ENCODE measurements at places on chromosomes 16 and 17.

DNA sequence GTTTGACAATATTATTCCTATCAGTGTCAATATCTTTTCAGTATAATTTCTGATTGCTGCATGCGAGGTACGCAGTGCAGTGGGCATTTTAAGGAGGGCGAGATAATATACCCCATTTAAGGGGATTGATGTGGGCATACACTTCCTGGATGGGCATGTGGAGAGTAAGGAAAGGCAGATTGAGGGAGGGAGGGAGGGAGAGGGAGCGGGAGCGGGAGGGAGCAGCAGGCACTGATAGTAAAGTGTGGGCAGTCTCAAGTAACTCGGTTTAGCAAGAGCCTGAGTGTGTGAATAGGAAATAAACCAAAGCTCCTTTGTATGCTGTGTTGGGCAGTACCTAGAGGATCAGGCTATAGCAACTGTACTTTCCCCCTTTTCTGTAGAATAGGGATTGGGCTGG is 5.1 kb downstream of the BPTF start:
- no peaks in the 10 kb centered on the region for H3K27me3 ChIP-seq
- DNase-seq = peak; percentile 48
- H3K4me1 ChIP-seq = peaks cover 38% of the 10 kb centered on the region
- peak overlapping the region; percentile 73 for H3K4me3 ChIP-seq

DNA sequence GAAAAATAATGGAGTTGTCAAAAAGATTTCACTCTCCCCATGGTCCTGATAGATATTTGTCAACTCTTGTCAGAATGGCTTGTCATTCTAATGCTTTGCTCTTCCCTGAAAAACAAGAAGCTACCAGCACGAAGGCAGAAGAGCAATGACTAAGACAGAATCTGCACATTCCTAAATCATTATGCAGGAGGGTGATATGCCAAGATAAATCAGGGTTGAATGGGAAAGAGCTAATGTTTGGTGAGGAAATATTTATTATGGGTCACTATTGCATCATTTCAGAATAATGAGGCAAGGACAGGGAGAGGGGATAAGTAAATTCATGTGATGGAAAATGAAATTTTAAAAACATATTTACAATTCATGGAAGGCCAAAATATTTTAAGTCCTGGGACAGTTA is 297.5 kb upstream of the XYLT1 start:
- H3K36me3 ChIP-seq = no peaks in the 10 kb centered on the region
- H3K4me3 ChIP-seq = no peak overlapping the region
- H3K4me1 ChIP-seq = no peaks in the 10 kb centered on the region
- DNase-seq = no peak

- no peak overlapping the region for H3K27ac ChIP-seq
- no peak overlapping the region for H3K4me3 ChIP-seq
- DNase-seq = no peak
- H3K27me3 ChIP-seq = no peaks in the 10 kb centered on the region
These were observed 73.4 kb downstream of the WSB1 start for GRCh38 chr17:27367121-27367981.

- no peaks in the 10 kb centered on the region for H3K27me3 ChIP-seq
- no peak overlapping the region for H3K4me3 ChIP-seq
- H3K27ac ChIP-seq = no peak overlapping the region
- H3K4me1 ChIP-seq = no peaks in the 10 kb centered on the region
- no peaks in the 10 kb centered on the region for H3K36me3 ChIP-seq
- DNase-seq = no peak
These were observed 42.0 kb upstream of the XYLT1 start for GRCh38 chr16:17512636-17513220.

- H3K27me3 ChIP-seq = peaks cover 7% of the 10 kb centered on the region
- H3K4me3 ChIP-seq = no peak overlapping the region
- H3K4me1 ChIP-seq = no peaks in the 10 kb centered on the region
- H3K36me3 ChIP-seq = no peaks in the 10 kb centered on the region
These were observed 6.9 kb upstream of the USP31 start for GRCh38 chr16:23156110-23156509.

- no peaks in the 10 kb centered on the region for H3K36me3 ChIP-seq
- no peak overlapping the region for H3K4me3 ChIP-seq
- no peaks in the 10 kb centered on the region for H3K27me3 ChIP-seq
- DNase-seq = peak; percentile 19
- no peak overlapping the region for H3K27ac ChIP-seq
These were observed 31.6 kb downstream of the AATF start for GRCh38 chr17:36980280-36980761.

GRCh38 chr16:53865494-53865863 is 161.5 kb downstream of the FTO start:
- no peaks in the 10 kb centered on the region for H3K27me3 ChIP-seq
- no peak for DNase-seq
- no peak overlapping the region for H3K4me3 ChIP-seq
- no peaks in the 10 kb centered on the region for H3K36me3 ChIP-seq
- no peak overlapping the region for H3K27ac ChIP-seq
- H3K4me1 ChIP-seq = peaks cover 10% of the 10 kb centered on the region

DNA sequence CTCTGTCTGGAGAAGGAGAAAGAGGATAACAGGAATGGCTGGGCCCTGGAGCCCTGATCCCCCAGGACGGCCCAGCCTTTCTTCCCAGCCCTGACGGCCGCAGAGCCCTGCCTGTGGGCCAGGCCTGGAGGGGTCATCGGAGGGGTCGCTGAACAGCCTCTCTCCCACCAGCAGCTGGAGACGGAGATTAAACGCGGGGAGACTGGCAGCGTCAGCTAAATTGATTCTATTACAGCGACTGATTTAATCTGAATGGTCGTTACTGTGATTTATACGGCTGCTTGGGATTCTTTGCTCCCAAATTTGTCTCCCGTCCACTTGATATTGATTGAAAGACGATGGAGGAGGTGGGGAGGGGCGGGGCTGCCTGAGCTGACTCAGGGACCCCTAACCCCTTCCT is 7.1 kb upstream of the CDH15 start:
- H3K4me3 ChIP-seq = no peak overlapping the region
- peaks cover 14% of the 10 kb centered on the region for H3K4me1 ChIP-seq
- peaks cover 15% of the 10 kb centered on the region for H3K27me3 ChIP-seq

DNA sequence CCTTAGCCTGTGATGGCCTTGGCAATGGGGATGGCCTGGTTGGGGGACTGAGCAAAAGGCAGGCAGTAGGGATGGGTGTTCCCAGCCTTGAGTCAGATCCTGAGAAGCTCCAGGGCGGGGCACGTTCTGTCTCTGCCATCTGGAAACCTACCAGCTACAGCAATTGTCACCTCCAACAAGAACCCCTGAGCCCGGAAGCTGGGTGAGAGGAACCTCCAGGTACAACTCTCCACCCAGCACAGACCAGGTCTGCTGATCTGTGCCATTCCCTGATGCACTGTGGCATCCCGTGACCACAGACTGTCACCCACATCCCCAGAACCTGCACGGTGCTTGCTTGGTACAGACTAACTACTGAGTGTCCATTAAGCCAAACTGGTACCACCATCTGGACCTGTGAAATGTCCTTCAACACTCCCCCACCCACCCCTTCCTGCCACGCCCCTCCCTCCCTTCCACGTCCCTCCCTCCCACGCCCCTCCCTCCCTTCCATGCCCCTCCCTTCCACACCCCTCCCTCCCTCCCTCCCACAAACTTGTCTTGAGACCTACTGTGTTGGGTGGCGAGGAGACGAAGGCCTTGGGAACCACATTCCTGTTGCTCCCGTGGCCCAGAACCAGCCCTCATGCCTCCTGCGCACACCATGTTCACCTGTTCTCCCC is 16.6 kb downstream of the MYO15B start:
- no peaks in the 10 kb centered on the region for H3K27me3 ChIP-seq
- H3K27ac ChIP-seq = no peak overlapping the region
- peak; percentile 1 for DNase-seq
- H3K4me3 ChIP-seq = no peak overlapping the region
- H3K36me3 ChIP-seq = no peaks in the 10 kb centered on the region
- no peaks in the 10 kb centered on the region for H3K4me1 ChIP-seq

GRCh38 chr17:35372846-35373533 is 431 bp downstream of the SLFN11 start:
- peaks cover 88% of the 10 kb centered on the region for H3K27me3 ChIP-seq
- no peak overlapping the region for H3K27ac ChIP-seq
- peak; percentile 38 for DNase-seq
- H3K4me3 ChIP-seq = peak overlapping the region; percentile 42

Data from neural progenitor cell (in vitro differentiated cells).